Progenitor cell of endocrine pancreas (in vitro differentiated cells): ENCODE measurements at places on chromosomes 5 and 9. TPM values are rescaled to one million over a fixed set of nuclear protein-coding genes. Genes with fewer than 3 reads are reported as not detected.

POLE3 gene
- total RNA-seq: 36.6 and 40.5 TPM in 2 replicates

DNA sequence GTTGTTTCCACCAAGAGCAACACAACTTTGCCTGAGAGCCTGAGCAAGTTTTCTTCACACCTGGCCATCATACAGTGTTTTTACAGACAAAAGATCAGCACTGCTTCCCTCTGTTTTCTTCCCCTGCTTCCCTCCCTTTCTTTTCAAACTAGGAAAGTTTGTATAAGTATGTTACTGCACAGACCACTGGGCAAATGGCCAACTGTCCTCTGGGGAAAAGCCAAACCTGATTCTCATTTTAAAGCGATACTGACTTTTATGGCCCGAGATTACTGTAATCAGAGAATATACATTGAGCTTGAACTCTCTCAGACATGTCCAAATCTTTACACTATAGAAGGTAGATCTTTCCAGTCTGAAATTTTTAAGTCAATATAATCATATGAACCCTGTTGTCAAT is 415.0 kb downstream of the NFIB start:
- no peak for DNase-seq

GRCh38 chr9:90064248-90064647 is 459.4 kb downstream of the GADD45G start:
- no peak for DNase-seq

DNA sequence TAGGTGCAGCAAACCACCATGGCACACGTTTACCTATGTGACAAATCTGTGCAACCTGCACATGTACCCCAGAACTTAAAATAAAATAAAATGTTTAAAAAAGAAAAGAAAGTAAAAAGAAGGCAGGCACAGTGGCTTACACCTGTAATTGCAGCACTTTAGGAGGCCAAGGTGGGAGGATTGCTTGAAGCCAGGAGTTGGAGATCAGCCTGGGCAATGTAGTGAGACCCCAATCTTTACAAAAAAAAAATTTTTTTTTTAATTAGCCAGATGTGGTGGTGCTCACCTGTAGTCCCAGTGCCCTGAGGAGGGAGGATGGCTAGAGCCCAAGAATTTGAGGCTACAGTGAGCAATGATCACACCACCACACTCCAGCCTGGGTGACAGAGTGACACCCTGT is 12.5 kb upstream of the LHFPL2 start:
- DNase-seq: no peak

DNA sequence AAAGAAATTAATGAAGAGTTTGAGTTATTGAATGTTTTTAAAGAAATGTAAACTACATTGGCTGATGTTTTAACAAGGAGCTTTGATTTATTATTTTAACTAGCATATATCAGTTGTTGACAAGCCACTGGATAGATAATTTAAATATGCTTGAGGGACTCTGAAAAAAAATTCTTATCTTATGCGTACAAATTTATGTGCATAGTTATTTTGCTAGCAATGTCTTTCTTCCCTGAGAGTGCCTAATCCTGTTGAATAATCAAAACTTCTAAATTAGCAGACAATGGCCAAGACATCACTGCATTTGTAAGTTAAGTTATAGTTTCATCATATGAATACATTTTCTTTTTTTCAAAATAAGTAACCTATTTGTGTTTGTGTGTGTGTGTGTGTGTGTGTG is 342.3 kb downstream of the MED10 start:
- DNase-seq: no peak
